Activated CD8-positive, alpha-beta memory T cell treated with anti-CD3 and anti-CD28 coated beads for 1 hour (primary cell): ENCODE measurements at places on chromosomes 5 and 9.

GRCh38 chr5:159681661-159682060, 234.6 kb upstream of the ADRA1B start:
- no peak for DNase-seq

- no peak for DNase-seq
These were observed 132.2 kb downstream of the EBF1 start for GRCh38 chr5:158967541-158967940.

DNA sequence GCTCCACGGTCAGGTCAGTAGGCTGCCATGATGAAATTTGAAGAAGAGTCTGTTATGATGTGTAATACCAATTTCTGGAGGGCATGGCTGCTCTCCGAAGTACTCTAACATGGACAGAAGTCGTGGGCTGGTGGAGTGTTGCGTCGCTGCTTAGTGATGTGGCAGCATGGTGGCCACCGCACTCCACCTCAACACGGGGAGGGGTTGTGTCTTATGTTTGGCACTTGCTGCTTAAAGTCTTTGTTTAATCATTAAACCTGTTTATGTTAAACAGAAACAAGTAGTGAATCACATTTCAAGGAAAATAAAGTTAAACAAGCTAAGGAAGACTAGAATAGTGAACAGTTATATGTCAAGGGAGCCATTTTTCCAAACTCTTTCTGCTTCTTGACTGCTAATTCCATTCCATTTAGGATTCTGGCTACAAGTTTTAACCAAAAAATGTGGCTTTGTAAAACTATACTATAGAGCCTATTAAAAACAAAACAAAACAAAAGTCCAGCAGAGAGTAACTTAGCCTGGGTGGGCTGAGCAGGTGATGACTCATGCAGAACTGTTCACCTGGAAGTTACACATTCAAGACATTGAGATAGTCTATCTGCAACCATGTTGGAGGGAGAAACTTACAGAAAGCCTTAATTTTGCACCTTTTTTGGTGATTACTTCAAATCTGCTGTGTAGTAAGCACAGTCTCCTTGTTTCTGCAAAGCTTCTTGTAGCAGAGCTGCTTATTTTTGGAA, 9.5 kb downstream of the HABP4 start:
- DNase-seq: no peak

DNA sequence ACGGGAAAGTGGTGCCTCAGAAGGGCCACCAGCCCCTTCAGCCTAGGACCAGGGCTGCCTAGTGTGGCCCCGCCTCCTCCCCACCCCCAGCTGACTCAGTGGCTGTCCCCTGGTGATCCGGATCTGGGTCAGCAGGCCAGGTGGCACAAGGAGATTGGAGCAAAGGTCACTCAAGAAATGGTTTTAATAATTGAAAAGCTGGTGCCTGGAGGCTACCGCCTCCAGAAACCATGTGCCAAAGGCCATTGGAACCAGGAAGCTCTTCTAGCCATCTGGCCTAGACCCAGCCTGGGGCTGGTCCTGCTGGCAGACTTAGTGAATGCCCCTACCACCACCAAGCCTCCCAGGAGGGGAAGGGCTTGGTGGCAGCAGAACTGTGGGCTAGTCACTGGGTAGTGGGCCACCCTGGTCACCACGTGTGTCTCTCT, 1.5 kb downstream of the ST6GALNAC4 start:
- no peak for DNase-seq

DNA sequence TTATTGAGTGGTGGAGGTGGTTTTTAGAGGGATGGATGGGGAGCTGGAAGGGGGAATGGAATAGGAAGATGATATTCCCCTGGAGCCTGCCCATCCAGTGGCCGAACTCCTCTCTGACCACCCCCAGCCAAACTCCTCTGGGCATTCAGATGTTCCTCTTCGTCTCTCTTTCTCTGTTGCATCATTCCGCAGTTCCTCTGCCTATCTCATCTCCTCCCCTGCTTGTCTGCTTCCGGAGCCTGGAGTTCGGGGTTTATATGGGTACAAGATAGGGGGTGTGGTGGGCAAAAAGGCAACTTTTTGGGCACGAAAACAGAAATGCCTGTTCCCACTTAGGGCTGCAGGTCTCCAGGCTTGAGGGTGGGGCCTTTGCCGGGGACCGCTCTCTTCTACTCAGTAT, 12.2 kb upstream of the CDK5RAP2 start:
- no peak for DNase-seq

- DNase-seq: no peak
These were observed 321.9 kb downstream of the EBF1 start for GRCh38 chr5:158777647-158778350.

DNA sequence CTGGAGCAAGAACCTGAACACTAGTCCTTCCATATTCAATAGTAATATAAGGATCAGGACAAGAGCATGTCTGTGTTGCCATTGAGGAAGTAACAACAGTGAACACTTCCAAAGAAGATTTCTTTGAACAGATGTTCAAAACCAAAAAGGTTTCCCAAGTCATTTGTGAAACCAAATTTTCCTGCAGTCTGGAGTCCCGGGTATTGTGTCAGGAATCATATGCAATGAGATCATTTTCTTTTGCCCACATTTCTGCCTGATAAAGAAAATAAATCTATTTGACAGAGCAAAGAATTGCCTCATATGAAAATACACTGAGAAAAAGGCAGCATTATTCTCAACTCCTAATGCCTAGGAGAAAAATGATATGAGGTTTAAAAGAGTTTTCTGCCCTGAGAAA, 151.7 kb downstream of the SNX18 start:
- no peak for DNase-seq

- DNase-seq: no peak
These were observed 16.9 kb upstream of the ZNF366 start for GRCh38 chr5:72523960-72524582.

DNA sequence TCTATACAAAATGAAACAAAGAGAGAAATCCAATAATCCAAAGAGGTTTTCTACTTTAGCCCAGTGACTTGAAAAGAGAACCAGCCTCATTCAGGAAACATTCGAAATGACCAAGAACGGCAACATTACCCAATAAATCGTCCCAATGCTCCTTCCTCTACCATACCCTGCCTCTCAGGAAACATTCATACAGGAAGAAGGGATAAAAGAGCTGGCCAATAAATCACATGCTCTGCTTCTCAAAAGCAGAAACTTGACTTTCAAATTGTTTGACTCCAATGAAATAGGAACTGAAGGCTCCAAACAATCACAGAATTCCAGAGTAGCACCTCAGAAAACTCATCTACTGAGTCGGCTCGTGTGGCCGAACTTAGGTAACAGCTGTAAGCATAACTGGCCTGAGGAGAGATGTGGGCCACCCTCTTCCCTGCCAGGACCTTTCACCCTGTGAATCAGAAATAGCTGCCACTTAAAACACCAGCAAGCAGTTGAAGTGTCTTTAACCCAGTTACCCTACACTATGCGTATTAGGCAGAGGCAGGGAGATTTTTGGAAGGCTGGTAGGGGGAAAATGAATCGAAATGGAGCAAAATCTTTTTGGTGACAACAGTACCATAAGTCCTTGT, 14.6 kb downstream of the ARL15 start:
- no peak for DNase-seq

DNA sequence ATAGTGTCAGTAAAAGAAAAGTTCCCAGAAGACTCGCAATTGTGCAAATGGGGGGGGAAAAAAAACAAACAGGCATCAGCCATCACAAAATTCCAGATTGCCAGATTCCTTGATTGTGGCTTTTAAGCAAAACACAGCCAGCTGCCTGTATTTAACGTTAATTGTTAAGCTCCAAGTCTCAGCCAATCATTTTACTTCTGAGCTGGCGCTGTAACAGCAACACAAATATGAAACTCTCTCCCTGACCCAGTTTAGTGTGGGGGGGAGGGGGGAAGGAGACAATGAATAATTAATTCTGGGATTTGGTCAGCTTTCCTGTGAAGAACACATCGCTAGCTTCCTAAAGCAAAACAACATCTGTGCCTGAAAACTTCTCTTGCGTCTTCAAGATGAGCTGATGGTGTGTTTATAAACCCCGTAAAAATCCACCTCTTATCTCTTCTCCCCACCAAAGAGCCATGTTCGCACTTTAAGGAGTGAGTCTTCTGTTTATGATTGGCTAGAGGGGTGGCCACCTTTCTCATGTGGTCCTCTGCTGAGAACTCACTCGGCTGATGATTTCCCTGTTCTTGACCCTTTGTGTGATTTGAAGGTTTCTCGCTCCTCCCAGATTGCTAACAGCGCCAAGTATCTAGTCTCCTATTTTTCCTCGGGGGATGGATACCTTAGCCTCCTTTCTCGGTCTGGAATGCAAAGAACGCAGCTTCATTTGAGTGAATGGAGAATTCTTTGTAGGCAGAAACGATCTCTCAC, 160.2 kb upstream of the DAPK1 start:
- DNase-seq: no peak
